Nephron progenitor cell (in vitro differentiated cells): ENCODE measurements at places on chromosomes 12 and 14.

- DNase-seq: no peak
Measured at GRCh38 chr12:111471236-111471635, 65.5 kb downstream of the SH2B3 start.

DNA sequence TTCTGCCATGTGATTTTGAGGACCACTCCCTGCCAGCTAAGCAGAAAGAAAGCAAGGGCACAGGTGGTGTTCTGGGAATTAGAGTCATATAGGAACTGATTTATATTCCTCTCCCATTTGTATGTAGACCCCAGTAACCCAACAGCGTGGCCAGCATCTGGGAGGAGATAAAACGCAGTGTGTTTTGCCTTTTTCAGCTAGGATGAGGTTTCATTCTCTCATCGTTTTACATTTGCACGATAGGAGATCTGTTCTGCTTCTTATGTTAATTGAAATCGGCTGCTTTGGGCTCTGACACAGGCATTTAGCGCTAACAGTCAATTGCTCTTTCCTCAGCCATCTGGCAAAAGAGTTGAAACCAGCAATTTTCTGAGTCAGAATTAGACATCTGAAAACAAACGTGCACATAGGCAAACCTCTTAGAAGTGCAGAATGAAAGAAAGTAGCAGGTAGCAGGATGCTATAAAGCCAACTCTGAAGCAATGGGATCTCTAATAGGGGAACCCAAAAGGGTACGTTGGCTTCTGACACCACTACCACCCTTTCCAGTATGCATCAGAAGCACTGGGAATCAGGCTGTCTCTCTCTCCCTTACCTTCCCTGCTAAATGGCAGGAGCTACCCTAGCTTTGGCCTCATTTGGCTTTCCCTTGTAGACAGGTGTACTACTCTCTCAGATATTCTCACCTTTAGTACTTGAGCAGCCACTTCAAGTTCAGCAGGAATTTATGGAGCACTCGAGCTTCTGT lies 219.1 kb downstream of the PHLDA1 start:
- DNase-seq: no peak

DNA sequence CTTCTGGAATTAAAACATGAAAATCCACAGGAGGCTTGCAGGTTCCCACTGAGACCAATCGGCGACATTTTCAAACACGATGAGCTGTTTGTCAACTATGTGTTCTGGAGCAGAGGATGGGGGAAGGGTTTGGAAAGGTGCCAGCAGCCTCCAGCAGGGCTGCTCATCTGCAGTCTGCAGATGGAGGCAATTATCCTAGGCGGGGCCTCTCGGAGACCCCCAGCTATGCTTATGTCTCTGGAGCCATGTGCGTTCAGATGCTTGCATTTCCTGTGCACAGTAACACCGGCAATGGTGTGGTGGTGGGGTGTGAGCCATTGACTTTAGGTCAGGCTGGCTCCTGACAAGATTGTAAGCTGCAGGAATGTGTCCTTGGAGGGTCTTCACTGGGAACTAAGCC lies 51.7 kb downstream of the RPH3A start:
- DNase-seq: no peak

DNA sequence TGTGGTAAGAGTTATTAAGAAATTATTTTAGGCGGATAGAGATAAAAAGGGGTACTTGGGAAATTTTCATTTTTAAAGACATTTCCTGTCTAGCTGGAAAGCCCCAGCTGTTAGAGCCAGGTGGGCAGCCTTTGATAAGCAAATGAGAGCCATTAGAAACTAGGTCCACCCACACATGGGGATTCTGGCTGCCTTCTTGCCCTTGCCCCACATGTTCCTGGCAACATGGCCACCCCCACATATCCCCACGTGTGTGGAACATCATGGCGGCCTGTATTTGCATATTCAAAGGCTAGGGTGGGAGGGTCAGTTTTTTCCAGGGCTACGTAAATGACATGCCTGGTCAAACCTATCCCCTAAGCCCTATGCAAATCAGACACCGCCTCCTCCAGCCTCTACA lies 1382.1 kb downstream of the AACS start:
- no peak for DNase-seq

- DNase-seq: no peak
Measured at GRCh38 chr12:20525064-20525610, 156.8 kb downstream of the PDE3A start.

GRCh38 chr14:99274346-99275221 lies 2.6 kb upstream of the BCL11B start:
- DNase-seq: peak; percentile 87

- DNase-seq: no peak
Measured at GRCh38 chr12:112328456-112329124, 53.6 kb downstream of the HECTD4 start.
